Activated naive CD8-positive, alpha-beta T cell treated with anti-CD3 and anti-CD28 coated beads, Interleukin-2, amount 10 ng/mL, durations not matched to agents 7 days and 5 days (primary cell): ENCODE measurements at places on chromosomes 2 and 18.

DNA sequence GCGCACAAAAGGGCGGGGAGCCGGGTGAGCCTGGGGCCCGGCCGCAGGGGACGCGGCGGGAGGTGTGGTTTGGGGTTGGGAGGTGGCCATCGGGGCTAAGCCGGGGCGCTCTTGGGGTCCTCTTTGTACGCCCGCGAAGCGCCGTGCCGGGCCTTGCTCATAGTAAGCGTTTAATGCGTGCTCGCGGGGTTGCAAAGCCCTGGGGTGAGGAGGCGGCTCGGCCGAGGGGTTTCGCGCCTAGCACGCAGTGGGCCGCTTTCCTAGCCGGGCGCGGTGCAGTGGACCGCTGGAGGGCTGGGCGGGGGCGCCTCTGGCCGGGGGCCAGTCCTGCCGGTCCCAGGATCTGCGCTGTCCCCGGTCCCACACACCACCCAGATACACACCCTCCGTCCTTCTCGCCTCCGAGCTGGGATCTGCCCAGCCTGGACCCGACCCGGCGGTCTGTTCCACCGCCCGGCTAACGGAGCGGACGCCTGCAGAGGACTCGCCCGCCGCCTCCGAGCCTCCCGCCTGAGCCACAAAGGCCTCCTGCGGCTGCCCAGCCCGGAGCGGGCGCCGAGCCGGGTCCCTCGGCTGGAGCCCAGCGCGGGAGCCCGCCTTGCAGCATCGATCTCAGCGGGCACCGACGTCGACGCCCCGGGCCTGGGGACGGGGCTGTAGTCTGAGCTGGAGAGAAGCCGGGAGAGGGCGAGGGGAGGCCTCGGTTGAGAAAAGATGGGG lies 564 bp downstream of the DPYSL5 start:
- peak; percentile 50 for DNase-seq

DNA sequence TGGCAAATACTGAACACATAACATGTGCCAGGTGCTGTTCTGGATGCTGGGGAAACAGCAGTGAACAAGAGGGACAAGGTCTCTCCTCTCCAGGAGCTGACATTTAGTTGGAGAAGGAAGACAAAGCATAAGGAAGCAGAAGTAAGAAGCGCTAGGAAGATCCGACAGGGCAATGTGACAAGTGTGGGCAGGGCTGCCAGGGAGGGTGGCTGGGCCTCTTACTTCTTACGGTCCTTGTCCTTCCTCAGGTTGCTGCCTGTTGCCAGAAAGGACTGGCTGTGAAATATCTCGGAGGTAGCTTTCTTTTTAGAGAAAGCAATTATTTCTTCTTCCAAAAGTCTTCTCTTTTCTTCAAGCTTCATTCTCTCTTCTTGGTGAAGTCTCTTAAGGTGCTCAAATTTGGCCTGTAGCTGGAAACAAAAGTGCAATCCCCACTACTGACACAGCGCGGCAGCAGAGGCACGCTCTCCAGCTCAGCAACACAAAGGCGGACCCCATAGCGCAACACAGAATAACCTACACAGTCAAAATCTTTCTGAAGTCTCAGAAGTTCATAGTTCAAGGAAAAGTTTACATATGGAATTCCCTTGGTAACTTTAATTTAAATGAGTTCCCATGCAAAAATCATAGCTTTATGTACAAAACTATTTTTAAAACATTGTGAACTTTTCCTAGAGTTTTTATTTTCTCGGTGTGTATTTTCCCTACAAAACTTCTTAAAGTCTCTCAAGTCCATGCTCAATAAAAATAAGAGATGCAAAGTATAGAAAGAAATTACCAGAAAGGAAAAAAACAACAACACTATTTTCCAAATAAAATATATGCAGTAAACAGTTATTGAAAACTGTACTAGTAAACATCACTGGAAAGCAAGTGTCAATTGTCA lies 67.7 kb downstream of the SEPTIN10 start:
- DNase-seq: peak; percentile 68

GRCh38 chr2:23784971-23785370 lies 142.0 kb downstream of the ATAD2B start:
- DNase-seq: no peak

DNA sequence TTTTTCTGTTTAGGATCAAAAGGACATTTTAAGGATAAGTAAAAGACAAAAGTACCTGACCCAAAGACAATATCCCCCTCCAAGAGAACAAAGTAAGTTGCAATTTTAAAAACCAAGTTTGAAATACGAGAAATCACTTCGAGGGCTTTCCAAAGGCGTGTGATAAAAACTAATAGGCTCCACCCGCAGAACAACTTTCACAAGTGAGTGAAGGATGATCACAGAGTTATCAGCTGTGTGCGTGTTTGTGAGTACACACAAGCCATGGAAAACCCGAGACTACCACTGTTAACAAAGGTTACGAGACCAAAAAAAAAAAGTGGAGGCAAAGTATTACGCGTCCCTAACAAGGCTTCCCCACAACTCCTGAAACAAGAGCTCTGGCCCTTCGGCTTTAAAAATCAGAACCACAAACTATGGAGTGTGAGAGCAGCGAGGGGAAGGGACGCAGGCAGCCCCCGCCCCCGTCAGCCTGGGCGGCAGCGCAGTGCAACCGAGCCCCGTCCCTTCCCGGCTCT lies 719 bp downstream of the SMAD2 start:
- no peak for DNase-seq

GRCh38 chr2:100041946-100042345 lies 100.4 kb downstream of the AFF3 start:
- DNase-seq: no peak

DNA sequence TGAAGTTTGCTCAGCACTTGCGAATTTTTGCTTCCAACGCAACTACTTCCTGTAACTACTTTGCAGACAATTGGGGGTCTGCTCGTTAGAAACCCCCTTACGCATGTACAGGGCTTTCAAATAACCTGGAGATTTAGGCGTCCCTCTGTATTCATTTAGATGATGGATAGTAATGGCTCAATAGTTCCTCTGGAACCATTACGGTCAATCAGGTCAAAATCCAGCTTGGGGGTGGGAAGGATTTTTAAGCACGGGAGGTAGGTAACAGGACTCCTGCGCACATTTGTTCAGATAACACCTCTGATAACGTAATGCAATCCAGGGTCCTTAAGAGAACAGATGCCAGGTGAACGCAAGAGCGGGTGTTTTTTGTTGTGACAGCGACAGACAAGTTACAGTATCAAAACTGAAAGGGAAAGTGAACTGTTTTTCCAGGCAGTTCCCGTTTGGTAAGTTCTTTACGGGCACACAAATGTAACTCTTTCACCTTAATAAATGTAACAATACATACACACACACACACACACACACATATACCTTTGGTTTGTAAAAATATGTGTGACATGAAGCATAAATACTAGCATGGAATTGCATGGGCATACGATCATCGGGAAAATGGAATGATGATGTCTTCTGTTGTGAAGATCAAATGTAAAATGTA lies 3.8 kb upstream of the OSR1 start:
- DNase-seq: no peak

DNA sequence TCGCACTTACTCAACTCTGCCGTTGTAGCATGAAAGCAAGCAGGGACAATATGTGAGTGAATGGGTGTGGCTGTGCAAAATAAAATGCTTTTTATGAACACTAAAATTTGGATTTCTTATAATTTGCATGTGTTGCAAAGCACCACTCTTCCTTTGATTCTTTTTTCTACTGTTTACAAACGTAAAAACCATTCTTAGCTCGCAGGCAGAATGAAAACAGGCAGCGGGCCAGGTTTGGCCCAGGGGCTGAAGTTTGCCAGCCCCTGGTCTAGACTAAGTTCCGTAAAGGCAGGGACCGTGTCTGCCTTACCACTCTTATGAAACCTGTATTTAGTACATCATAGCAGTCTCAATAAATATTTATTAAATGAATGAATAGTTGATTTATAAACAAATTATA lies 83.7 kb upstream of the SPATS2L start:
- no peak for DNase-seq

DNA sequence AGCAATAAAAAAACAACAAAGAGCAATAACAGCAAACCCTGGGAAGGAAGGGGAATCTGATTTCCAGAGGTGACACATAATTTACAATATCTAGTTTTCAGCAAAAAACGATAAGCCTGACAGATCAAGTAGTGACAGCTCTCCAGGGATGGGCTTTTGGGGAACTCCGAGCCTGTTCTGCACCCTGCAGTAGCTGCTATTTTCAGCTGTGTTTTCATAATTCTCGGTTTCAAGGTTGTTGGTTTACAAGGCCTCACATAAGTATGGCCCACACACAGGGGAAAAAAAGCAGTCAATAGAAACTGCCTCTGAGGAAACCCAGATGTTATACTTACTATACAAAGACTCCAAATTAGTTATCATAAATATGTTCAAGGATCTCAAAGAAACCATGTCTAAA lies 67.7 kb upstream of the CTLA4 start:
- no peak for DNase-seq

DNA sequence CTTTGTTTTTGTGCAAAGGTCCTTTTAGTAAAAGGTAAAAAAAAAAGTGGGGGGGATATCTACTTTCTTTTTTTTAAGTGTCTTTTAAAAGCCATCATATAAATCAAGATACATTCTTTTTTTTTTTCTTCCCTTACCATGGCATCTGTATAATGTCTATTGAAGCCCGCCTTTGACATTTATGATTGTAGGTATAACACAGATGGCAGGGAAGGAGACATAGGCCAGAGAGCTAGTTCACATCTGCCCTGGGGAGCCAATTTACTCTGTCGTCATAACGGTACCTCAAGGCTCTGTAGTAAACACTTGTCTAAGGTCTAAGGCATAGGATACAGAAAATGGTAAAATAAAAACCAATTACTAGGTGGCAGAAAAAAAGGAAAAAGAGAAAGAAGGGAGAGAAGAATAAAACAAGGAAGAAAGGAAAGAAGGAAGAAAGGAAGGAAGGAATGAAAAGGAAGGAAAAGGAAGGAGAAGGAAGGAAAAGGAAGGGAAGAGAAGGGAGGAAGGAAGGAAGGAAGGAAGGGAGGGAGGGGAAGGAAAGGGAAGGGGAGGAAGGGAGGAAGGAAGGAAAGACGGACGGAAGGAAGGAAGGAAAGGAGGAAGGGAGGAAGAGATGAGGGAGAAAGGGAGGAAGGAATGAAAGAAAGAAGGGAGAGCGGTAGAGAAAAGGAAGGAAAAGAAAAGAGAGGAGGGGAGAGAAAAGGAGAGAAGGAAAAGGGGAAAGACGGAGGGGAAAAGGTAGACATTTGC lies 343.5 kb downstream of the RBM43 start:
- DNase-seq: no peak

DNA sequence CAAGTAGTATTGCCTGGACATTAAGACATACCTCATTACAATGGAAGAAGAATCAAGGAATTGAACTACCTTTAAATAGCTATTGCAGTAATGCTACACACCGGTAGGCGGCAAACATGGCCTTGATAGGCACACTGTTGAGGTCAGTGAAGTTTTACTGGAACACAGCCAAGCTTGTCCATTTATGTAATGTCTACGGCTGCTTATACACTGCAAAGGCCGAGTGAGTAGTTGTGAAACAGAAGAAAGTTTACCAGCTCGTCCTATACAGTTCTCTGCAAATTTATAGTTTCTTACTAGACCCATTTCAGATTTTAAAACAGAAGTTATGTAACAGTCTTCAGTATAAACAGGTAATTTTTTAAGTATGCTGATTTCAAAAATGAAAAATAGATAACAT lies 38.8 kb downstream of the PPP4R1 start:
- no peak for DNase-seq

DNA sequence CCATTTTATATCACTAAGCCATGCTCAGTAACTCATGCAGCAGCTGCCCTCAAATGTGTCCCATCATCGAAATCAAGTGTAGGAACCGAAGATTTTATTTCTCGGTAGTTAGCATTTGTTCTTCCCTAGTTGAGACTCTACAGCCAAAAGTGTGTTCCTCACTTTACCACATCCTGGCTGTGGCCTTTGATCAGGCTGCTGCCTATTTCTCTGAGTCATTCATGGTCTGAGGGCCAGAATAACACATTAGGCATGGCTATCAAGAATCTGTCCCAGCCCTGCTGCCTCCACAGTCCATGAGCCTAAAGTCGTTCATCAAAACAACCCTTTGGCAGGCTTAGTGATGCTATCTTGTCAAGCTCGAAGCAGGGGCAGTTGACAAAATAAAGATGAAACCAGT lies 300.1 kb downstream of the TDRD15 start:
- no peak for DNase-seq

GRCh38 chr2:150693556-150693955 lies 206.1 kb upstream of the RND3 start:
- no peak for DNase-seq

DNA sequence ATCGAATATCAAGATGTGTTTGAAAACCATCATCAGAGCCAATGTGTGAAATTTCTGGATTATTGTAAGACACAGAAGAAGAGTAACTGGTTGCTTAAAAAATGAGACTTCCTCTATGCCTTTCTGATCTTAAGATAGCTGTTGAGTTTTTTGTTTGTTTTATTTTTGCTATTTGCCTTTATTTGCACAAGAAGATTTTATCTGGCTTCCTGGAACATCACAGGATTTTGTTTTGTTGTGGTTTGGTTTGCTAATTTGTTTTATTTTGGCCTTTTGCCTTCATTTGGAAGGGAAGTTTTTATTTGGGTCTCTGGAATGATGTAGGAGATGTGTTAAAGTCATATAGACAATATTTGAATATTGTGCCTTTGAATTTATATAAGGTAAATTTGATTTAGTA lies 3.9 kb upstream of the CYTIP start:
- no peak for DNase-seq

DNA sequence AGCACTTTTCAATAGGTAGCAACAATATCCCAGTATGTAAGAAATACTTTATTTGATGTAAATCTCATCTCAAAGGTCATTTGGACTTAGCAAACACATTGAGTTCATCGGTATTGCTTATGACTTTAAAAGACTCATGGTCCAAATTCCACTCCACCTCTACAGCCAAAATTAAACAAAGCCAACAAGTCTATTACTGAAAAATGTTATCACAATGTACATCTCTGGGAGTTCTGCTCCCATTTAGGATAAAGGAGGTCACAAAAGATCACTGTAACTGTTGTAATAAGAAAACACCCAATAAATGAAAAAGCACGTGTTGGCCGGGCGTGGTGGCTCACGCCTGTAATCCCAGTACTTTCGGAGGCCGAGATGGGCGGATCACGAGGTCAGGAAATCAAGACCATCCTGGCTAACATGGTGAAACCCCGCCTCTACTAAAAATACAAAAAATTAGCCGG lies 50.0 kb downstream of the ESCO1 start:
- no peak for DNase-seq

GRCh38 chr2:96881349-96882195 lies 11.7 kb upstream of the SEMA4C start:
- no peak for DNase-seq

DNA sequence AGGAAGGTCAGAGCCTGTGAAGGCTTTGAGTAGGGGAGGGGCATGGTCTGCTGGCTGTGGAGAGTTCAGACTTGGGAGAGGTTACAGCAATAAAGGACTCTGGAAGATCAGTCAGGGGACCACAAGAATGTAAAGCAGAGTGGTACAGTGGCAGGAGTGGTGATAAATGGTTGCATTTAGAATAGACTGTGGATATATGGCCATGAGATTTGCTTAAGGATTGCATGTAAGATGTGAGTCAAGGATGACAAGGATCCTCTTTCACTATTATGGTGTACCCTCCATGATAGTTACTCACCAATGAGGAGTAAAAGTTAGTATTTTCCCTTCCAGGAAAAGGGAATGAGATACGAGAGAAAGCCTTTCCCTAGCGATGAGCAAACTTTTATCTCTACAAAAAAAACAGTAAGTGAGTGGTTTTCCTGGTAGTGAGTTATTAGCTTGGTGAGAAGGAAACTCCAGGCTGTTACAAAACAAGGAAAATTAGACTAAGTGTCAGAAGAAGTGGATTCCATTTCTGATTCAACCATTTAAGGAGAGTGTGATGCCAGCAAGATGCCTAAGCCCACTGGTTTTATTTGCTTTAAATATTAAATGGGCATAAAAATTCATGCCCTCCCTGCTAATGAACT lies 818.0 kb upstream of the ACVR2A start:
- no peak for DNase-seq

- DNase-seq: no peak
Observed at GRCh38 chr2:61335187-61335586, 135.7 kb downstream of the USP34 start.
